Naive thymus-derived CD4-positive, alpha-beta T cell (primary cell): ENCODE measurements at places on chromosomes 7 and 10.
A peak's percentile ranks its signal among the peaks of the same experiment; 100 is the strongest.

DNA sequence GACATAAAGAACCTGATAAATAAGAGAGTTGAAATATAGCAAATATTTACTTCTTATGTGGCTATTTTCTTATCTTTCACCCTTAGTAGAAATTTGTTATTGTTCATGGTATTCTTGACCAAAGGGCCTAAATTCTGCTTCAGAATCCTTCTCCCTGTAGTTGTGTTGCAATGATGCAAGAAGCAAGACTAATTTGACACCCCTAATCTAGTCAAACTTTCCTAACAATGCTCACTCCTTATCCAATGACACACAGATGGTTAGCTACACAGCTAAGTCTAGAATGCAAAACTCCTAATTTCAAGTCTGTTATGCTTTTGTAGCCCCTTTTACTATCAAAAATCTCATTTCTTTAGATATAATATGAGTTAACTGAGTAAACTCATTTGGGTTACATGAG, 56.1 kb downstream of the TWIST1 start:
- no peak for DNase-seq

DNA sequence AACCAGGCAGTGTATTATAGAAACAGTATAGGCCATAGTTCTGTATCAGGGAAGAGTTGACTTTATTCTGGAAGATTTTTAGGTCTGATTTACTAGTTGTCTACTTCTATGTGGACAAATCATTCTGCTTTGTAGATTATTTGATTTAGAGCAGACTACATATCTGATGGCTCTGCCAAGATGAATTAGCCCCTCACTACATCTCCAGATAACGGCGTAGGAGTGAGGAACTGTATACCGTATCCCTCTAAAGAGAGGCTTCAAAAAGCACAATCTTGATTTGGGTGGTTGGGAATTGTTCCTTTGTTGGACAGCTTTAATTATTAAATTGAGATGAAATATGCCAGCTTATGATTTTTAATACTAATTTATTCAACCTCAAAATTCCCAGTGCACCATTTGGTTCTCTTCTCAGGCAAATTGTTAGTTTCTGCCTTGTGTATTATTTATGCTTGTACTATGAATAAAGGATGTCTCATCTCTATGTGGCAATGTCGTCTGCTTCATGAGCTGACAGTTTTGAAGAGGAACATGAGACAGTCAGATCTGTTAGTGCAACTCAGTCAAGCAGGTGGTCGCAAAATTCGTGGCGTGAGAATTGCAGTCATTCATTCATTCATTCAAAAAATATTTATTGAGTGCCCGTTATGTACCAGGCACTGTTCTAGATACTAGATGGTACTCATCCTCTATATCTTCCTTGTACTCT, 422.8 kb downstream of the EXOC4 start:
- DNase-seq, result no peak

DNA sequence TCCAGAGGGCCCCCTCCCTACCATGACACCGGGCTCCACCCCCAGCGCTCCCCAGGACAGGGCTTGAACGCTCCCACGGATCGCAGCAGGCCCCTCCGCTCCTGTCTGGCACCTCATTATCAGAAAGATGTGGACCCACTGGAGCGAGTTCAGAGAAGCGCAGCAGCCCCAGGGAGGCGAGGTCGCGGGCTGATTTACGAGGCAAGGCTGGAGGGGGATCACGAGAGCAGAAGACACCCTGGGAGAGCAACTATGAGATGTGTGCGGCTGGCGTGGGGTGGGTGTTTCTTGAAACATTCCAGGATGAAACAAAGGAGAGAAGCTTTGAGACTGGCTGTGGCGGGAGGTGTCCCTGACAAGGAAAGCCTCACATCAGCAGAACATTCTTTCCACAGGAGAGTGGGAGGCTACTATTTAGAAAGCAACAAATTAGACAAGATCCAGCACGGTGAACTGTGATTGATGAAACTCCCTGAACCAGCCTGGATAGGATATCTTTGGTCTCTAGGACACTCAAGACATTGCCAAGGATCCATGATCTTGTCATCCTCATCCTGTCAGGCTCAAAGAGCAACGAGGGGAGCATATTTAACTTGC, 66.0 kb downstream of the JCAD start:
- DNase-seq, result no peak

DNA sequence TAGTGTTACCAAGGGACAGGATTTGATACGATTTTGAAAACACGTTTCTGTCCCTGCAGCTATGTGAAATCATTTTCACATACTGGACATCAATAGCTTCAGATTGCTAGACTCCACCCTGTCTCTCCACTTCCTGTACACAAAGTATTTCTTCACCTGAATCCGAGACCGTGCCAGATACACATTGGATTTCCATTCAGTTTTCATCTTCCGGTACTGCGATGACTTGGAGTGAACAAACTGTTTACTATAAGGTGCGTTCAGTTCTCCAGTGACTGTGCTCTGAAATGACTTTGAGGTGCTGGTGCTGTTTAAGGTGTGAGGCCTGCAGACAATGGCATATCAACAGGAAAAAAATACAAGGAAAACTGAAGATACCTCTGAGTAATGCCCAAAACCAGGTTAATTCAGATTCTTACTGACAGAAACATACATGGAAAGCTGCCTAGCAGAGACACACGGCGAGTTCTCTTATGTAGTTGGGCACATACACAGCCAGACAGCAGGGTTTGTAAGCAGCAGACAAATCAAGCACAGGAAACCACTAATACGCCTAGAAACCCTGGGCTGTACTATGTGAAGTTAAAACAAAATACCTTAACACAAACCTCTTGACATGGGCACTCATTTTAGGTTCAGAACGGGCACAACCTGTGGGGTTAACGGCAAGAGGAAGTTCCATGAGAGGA, 119.2 kb downstream of the GALNT11 start:
- DNase-seq, result peak; percentile 38

DNA sequence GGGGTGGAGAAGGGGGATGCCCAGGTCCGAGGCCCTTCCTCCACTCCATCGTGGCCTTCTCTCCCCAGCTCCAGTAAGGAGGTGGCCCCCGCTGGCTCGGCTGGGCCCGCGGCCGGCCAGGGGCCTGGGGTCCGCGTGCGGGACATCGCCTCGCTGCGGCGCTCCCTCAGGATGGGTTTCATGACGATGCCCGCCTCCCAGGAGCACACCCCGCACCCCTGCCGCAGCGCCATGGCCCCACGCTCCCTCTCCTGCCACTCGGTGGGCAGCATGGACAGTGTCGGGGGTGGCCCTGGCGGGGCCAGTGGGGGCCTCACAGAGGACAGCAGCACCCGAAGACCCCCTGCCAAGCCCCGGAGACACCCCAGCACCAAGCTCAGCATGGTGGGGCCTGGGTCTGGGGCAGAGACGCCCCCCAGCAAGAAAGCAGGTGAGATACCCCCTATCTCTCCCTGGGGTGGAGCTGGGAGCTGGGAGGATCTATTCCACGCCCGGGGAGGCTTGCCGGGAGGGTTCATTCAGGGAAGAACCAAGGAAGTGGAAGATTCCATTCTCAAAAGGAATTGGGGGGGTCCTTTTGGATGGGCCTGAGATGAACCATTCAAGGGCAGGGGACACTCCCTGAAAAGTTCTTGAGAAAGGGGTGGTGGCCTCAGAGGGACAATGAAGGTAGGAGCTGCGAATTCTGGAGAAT, 3.2 kb downstream of the NYAP1 start:
- DNase-seq, result no peak

GRCh38 chr10:118592675-118593330, 2.6 kb downstream of the PRLHR start:
- no peak for DNase-seq

DNA sequence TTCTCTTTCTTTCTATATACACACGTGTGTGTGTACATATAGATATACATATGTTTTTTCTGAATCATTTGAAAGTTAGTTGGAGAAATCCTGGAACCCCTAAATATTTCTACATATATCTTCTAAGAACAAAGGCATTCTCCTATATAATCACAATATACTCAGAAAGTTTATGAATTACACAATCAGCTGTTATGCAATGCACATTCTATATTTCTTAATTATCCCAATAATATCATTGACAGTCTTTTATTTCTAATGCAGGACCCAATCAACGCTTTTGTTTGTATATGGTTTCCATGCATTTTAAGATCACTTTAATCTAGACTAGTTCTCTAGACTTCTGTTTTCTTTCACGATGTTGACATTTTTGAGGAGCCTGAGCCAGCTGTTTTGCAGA, 27.7 kb upstream of the ZNF746 start:
- DNase-seq, result no peak

DNA sequence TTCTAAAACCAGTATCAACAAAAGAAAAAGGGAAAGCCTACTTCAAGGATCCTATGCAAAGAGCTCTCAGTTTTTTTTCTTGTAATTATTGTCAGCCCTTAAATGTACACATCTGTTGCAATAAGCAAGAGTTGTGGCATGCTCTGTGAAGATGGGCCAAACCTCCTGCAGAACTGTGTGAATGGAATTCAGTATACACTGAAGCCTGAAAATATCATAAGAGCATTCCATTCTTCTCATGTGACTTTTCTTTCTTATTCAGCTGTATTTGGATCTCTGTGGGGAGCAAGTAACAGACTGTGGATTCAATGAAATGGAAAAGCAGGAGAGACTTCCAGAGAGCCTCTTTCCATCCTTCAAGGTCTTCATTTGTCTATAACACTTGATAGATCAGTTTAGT, 130.7 kb downstream of the SAMD9 start:
- DNase-seq, result no peak
